ENCODE measurements at places on chromosomes 11 and 22.
A peak's percentile ranks its signal among the peaks of the same experiment; 100 is the strongest.

GRCh38 chr22:20027966-20028854 is 7.3 kb downstream of the TANGO2 start:
- no peak for DNase-seq

GRCh38 chr11:115676206-115676605 is 172.0 kb upstream of the CADM1 start:
- DNase-seq = no peak

DNA sequence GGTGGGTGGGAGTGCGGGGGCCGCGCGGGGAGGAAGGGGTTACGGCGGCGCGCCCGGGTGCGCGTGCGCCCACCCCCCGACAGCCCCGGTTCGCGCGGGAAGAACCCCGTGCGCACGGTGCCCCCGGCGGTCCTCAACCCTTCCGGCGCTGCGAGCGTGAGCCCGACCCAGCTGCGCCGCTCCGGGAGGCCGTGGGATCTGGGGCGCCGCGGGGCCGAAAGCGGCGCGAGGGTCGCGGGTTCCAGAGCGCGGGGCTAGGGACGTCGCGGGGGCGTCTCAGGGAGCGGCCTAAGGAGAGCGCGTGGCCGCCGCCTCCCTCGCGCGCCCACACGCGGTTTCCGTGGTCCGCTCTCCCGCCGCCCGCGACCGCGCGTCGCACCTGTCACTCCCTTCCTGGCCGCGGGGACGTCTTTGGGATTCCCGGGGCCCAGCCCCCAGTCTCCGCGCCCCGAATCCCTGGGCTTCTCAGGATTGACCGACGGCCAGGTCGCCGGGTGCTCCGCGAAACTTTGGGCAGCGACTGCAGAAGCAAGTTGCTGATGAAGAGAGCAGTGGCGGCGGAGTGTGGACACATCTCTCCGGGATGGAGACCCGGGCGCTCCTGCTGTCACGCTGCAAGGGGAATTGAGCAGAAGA is 582 bp downstream of the SREBF2 start:
- DNase-seq = peak; percentile 28

- DNase-seq = no peak
Measured at GRCh38 chr11:45688472-45689033, 23.1 kb upstream of the CHST1 start.

- DNase-seq = no peak
Measured at GRCh38 chr11:66800720-66801428, 42.4 kb upstream of the RCE1 start.

GRCh38 chr11:60966890-60967289 is 4.6 kb upstream of the CD6 start:
- no peak for DNase-seq

GRCh38 chr22:40289991-40290459 is 56.3 kb upstream of the ADSL start:
- peak; percentile 74 for DNase-seq

DNA sequence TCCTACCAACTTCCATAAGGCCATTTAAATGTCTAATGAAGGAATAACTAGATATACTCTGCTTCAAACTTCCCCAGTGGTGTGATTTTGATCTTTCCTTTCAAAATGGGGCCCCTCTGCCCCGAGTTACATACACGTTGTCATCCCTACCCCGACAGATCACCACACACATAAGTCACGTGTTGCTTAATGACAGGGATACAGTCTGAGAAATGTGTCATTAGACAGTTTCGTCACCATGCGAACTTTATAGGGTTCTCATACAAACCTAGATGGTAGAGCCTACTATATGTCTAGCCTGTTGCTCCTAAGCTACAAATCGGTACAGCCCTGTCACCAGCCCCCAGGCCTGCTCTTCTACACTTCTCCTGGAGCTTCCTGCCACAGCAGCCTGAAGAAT is 49.8 kb upstream of the SCUBE2 start:
- no peak for DNase-seq

GRCh38 chr22:44962741-44963454 is 46.9 kb downstream of the PHF21B start:
- no peak for DNase-seq

DNA sequence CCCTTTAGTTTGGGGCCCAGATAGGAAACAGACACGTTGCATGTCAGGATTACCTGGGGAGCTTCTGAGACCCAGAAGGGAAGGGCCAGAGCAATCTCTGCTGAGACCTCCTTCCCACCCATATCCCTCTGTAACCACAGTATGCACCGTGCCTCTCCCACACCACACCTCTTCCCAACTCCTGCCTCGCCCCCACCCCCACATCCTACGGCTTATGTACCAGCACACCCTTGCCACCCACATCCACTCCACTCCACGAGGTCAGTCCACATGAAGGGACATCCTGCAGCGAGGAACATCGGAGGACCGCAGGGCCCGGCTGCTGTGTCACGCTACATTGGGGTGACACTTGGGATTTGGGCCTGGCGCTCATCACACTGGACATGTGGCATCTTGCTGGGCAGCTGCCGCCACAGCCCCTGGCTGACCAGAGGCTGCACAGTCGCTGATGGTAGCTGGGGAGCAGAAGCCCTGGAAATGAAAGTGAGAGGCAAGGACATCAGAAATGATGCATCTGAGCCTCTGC is 118.3 kb upstream of the LMO1 start:
- no peak for DNase-seq

DNA sequence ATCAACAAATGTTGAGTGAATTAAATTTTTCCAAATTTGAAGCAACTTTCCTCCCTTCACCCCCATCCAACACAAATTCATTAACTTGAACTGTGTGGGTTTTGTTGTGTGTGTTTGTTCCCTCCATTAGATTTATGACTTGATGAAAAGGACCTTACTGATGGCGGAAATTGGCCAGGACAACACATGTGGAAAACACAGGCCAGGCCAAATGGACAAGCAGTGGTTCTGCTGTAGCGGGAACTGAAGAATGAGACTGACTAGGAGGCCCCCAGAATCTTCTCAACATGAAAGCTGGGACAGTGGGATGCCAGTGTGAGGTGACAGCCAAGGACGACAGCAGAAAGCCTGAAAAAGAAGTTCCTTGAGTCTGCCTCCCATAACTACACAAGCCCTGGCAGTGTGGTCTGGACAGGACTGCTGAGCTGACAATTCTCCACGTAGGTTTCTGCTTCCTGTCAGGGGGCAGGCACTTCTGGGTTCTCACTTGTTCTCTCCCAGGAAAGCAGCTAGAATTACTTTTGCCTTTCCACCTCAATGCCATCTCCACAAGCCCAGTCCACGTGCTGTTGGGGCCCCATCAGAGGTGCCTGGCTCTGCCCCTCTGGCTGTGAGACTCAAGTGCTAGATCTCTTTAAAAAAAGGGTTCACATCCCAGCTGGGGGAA is 94.3 kb downstream of the ETS1 start:
- DNase-seq = no peak

- DNase-seq = no peak
Measured at GRCh38 chr11:65525546-65526480, 930 bp downstream of the SCYL1 start.

DNA sequence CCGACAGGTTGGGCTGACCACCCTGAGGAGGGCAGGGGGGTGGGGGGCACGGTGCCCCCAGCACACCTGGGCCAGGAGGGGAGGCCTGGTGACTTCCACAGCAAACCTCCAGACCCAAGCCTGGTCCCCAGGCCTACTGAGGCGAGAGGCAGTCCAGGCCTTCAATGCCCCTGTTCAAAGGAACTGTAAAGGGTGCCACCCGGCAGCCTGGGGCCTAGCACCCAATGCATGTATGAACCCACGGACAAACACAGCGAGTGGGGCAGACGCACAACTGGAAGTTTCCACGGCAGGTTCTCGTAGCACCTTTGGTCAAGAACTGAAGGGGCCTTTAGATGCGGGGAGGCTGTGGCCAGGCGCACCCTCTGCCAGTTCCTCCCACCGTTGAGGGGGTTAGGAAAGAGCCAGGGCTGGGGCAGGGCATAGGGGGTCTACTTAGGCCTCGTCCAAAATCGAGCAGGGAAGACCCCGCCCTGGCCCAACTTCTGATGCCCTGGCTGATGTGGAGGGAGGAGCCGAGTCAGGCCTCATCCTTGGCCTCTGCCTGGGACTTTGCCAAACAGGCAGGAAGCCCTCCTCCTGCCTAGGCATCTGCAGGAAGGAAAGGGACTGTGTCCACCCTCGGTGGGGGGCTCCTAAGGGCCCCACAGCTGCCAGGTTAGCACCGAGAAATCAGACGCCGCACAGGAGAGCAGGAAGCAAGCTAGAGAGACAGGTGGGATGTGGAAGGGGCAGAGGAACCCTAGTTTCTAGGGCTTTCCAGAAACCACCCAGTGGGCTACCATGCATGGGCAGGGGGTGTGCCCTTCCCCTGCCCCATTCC is 6.6 kb downstream of the CBX6 start:
- no peak for DNase-seq
